NCI-H187 (cell line): ENCODE measurements at places on chromosomes 7 and 10.

GRCh38 chr7:42650171-42650570 lies 261.7 kb downstream of the C7orf25 start:
- DNase-seq = no peak

- DNase-seq = no peak
These were observed 8.7 kb downstream of the ARL3 start for GRCh38 chr10:102705531-102705930.

- no peak for DNase-seq
These were observed 223.0 kb downstream of the ELFN1 start for GRCh38 chr7:1893036-1893435.

GRCh38 chr10:4396401-4397283 lies 429.4 kb upstream of the AKR1E2 start:
- no peak for DNase-seq
